GM04503 (cell line): ENCODE measurements at places on chromosomes 4 and X.

DNA sequence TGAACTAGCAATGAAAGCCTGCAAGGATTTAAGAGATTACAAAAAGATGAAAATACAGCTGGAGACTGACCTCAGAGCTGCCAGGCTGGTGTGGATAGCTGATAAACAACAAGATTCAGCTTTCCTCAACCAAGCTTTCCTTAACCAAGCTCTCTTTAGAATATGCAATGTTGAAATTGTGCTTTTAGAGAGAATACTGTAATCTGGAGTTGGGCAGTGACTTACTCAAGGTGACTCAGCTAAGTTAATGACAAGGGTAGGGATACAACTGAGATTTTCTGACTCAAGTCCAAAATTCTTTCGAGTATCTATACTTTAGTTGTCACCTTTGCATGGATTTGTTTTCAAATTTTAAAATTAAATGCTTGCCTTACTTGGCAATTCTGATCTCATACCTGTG is 98.0 kb downstream of the AMMECR1 start:
- DNase-seq: no peak

DNA sequence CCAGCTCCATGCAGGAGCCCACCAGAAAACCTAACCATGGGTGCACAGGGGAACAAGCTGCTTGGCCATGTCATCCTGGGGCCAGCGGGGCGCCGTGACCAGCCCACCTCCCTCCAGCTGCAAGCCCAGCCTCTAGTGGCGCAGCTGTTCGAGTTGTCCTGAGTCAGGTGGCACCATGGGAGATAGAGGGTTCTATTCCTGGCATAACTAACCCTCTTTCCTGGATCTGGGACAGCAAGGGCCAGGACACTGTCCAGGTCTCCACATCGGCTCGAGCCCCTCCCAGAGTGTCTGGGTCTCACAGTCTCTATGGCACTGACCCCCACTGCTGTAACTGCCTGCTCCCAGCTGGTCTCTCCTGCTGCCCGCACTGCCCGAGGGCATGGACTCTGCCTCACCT is 16.7 kb downstream of the ABLIM2 start:
- DNase-seq: no peak

DNA sequence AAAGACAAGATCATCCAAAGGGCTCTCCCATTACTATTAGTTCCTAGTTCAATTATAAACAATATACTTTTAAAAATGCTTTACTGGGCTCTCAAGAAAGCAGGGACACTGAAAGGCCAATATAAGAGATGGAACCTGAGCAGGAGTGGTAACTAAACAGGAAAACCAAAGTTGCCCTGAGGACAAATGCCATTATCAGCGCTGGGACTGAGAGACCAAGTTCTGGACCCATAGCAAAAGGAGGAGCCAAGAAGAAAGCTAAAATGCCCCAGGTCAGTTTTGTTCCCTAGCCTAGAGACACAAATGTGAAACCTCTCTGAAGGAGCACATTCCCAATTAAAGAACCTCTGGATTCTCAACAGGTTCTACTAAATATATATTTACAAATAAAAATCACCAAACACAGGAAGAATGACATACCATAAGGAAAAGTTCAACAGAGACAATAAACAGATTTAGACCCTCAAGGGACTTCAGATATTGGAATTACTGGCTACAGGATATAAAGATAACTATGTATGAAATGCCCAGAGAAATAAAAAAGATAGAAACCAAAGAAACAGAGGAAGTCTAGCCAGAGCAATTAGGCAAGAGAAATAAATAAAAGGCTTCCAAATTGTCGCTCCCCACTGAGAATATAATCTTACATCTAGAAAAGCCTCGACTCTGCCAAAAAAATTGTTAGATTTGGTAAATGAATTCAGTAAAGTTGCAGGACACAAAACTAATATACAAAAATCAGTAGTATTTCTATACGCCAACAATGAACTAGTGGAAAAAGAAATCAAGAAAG is 67.1 kb downstream of the KLHL8 start:
- DNase-seq: no peak

DNA sequence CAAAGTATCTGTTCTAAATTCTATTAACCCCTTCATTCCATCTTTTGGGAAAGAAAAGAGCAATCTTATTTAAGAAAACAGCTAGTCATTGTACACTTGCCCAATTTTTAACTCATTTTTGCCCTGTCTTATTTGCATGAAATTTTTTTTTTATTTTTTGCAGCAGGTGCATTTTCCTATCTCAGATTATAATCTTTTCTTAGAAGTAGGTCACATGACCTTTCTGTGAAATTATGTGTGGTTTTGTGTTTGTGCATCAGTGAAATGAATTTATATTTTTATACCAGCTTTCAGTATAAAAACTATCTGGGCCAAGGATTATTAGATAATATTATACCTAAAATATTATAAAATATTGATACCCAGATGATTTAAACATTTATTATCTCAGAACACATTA is 145.6 kb downstream of the INPP4B start:
- no peak for DNase-seq
